Fibroblast of mammary gland (primary cell): ENCODE measurements at places on chromosomes 4 and X.
A peak's percentile ranks its signal among the peaks of the same experiment; 100 is the strongest.

DNA sequence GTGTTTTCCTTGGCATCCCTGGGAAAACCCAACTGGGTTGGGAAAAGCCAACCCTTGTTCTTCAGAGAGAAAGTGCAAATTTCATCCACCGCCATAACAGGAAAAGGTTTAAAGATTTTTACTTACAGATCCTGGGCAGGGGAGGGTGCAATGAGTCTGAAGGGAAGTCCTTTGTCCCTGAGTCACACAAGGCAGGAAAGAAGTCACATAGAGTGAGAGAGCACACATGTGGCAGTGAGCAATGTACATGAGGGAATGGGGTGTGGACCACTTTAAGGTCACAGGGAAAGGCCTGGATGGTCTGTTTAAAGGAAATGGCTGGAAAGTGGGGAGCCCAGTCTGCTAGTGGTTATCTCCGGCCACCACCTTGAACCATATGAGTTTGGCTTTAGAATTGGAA lies 248.9 kb downstream of the HS3ST1 start:
- no peak for DNase-seq

DNA sequence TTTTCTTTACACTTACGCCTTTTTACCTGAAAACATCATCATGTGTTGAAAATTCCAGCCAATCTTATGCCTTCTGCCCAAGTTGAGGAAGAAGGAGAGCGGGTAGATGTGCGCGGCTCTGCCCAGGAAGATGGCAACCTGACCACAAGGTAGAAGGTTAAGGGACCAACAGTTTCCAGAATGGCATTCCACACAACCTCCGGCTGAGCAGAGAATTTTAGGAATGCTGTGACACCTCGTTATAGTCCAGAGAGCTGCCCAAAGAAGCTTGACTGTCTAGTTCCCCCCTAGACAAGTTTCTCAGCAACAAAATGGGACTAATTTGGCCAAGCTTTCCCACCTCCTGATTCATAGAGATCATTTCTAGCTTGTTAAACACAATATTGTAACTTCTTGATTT lies 75.1 kb downstream of the CHST7 start:
- no peak for DNase-seq

GRCh38 chr4:123096038-123096437 lies 173.6 kb upstream of the NUDT6 start:
- no peak for DNase-seq

DNA sequence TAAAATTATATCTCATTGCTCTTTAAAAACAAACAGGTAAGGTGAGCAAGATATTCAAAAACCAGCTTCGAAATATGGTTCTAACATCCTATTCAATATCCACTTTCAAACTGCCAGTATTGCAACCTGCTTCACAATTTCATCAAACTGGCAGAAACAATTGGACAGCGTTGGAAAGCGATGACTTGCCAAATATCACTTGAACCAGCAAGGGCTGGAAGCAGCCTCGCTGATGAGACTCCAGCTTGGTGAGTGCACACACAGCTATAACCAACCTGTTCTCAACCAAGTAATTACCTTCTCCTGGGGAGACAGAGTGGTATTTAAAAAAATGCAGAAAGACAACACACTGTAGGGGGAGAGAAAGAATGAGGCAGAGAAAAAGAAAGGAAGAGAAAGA lies 155.8 kb upstream of the RAI2 start:
- DNase-seq: no peak

DNA sequence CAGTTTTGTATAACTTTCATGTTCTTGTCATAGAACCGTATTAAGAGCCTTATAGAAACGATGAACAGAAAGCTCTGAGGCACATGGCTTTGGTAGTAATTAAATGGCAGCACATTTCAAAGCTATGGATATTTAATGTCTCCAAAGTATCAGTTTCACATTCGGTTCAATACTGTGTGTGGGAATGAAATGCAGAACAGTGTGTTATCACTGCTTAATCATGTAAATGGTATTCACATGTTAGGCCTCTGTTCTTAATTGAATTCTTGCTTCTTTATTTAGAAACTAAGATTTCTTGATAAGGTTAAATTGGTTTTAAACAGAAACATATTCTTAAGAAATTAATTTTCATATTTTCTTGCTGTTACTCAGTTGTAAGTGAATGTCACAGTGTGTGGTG lies 701.0 kb upstream of the PITX2 start:
- peak; percentile 18 for DNase-seq

DNA sequence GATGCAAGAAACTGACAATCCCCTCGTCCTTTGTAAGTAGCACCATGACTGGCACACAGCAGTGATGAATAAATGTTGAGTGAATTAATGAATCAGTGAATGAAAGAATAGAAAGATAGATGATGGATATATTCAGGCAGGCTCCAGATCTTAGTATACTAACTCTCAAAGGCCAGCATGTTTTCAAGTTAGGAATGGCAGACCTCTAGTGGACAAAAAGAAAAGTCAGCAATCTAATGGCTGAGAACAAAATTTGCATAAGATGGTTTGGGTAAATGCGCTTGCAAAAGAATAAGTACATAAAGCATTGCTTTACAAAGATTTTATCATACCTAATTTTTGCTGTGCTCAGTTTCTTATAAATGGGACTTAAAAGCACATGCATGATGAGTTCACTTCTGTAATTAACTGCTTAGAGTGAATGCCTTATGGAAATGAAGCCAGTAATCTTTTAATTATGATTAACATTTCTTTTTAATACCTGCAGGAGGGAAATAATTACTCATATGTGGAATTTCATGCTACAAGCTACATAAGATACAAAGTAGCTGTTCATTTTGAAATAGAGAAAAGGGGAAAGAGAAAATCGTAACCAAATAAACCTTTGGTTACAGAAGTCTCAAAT lies 126.9 kb upstream of the GPRIN3 start:
- DNase-seq: peak; percentile 50
